ENCODE measurements at places on chromosomes 7 and 10.

GRCh38 chr7:26490640-26491624 lies 199.3 kb downstream of the SNX10 start:
- DNase-seq: no peak

- DNase-seq: no peak
These were observed 2.7 kb upstream of the CPA5 start for GRCh38 chr7:130341882-130342281.

DNA sequence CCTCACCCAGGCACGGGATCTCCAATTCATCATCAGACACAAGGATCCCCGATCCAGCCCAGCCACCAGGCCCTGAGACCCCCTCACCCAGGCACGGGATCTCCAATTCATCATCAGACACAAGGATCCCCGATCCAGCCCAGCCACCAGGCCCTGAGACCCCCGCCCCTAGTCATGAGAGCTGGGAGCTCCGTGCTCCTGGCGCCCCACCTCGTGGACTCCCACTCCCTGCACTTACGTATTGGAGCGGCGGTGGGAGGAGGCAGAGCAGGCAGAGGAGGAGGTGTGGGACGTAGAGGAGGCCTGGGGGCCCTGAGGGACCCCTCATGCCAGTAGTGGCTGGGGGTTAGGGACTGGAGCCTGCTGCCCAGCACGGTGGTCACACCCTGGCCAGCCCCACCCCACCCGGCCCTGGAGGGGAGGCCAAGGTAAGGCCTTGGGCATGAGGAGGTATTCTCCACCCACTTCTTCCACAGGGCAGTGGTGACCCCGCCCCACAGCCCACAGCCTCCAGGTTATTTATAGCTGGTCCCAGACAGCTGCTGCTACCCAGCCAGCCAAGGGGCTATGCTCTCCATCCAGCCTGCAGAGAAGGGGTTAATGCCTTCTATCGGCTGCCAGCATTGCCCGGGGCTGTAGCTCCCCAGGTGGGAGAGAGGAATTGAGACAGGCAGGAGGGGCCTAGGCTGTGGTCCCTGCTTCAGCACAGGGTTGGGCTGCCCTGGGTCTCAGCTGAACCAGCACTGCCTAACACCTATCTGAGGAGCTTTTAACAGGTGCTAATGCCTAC lies 17.6 kb upstream of the CRHR2 start:
- DNase-seq: no peak

GRCh38 chr7:133705596-133705995 lies 421.5 kb upstream of the LRGUK start:
- no peak for DNase-seq

DNA sequence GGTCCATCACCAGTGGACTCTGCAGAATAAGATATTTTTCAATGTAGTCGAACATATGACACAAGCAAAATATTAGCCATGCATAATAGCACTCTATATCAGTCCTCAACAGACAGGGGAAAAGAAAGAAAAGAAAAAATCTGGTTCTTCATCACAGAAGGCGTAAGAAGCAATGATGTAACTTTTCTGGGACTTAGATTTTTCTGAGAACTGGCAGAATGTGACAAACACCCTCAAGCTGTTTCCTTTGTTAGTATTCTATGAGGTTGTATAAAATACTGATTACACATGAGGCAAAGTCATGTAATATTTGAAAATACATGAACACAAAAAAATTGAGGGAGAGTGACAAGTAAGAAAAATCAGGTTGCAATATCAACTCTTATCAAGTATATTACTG lies 84.9 kb downstream of the CNOT4 start:
- DNase-seq: no peak

DNA sequence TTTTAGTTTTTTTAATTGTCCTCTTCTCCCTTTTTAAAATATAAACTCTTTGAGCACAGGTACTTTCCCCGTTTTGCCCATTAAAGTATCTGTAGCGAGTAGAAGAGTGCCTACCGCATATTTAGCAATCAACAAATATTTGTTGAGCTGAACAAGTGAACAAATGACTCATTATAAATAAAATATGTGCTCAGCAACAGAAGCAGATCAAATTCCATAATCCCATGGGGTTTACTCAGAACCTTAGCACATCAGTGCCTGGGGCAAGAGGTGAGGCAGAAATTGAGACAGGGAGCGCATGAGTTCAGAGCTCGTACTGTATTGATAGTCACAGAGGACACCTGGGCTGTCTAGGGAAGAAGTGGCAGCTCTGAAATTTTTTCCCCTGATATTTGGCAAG lies 161.0 kb downstream of the SEM1 start:
- no peak for DNase-seq

All from cerebellar nuclear complex (tissue), 1 donor.